ENCODE measurements at places on chromosomes 4 and X.

GRCh38 chr4:110680265-110680664, 57.4 kb upstream of the PITX2 start:
- DNase-seq: no peak

DNA sequence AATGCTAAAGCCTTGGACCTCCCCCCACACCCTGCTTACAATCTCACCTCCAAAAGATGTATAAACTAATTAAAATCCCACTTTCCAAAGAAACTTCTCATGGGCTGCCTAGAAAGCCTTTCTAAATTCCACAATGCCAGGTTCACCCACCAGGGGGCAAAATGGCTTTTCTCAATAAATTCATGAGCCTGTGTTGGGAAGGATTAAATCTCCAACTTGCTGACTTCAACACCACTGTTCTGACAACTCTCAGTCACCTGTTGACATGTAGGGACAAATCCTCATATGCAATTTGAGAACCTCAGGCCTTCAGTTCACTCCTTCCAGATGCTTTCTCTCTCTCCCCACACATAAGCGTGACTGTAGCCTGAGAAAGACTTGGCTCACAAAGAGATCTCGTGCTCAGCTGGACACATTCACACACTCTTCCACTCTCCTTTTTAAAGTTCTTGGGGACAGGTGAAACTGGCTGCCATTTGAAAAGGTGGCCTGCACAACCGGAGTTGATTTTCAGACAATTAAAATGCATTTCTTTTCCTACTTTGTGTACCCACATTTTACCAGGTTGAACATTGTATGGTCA, 88.6 kb upstream of the PRPS2 start:
- DNase-seq: peak; percentile 64

- no peak for DNase-seq
Observed at GRCh38 chrX:43986083-43986482, 12.9 kb upstream of the NDP start.

DNA sequence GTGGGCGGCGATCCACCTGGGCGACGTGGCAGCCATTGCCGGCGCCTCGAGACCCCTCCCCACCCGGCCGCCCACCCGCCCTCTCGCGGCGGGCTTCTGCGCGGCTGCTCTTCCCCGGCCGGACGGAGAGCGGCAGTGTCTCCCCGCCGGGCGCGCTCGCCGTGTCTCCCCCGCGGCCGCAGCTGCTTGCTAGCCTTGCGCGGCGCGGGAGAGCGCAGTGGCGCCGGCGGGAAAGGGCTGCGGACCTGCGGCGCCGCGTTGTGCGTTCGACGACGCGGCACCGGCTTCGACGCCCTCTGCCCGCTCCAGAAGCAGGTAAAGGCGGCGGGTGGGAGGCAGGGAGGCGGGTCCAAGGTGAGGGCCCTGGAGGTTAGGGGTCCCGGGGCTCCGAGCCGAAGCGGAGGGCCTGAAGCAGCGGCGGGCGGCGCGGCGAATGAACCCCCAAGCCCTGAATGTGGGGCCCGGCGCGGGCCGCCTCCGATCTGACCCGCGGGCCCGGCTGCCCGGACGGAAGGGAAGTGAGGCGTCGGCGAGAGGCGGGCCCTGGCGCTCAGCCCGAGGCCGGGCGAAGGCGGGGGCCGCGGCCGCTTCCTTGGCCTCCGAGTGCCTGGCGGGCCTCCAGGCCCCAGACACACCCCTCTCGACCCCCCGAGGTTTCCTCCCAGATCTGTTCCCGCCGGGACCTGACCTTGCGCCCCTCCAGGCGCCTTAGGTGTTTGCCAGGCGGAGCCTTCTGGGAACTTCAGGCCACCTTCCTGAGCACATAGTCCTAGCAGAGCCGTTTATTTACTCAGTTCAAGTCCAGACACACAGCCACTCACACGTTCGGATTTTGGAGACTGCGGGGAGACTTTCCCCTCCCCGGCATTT, at the start of gene N4BP2:
TSS of gene N4BP2 (plus strand) at position 135 of the 870 bp plus-strand sequence. CDS start 40,491 bp downstream, outside the sequence.
- DNase-seq: peak; percentile 92

- peak; percentile 76 for DNase-seq
Observed at GRCh38 chr4:137819964-137820383, 287.7 kb upstream of the PCDH18 start.

DNA sequence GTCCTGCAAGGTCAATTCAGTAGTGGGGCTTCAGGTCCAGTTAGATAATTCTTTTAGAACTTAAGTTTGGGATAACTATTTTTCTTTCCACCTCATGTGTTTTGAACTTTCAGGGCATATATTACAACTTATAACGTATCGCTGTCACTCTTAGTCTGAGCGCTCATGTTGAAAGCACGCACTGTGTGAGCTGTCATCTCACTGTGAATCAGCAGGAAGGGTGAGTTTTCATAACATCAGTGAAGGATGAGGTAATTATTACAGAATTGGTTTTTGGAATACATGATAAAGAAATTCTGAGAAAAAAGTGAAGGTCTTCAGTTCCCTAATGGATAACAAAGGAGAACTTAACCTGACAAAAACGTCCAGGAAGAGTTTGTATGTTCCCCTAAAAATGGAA, 45.1 kb upstream of the SLC4A4 start:
- DNase-seq: no peak

GRCh38 chr4:53376900-53377299, 541 bp upstream of the FIP1L1 start:
- DNase-seq: no peak

- no peak for DNase-seq
Observed at GRCh38 chr4:100983426-100983825, 363.9 kb downstream of the PPP3CA start.
